ENCODE measurements at places on chromosomes 13 and 19.

DNA sequence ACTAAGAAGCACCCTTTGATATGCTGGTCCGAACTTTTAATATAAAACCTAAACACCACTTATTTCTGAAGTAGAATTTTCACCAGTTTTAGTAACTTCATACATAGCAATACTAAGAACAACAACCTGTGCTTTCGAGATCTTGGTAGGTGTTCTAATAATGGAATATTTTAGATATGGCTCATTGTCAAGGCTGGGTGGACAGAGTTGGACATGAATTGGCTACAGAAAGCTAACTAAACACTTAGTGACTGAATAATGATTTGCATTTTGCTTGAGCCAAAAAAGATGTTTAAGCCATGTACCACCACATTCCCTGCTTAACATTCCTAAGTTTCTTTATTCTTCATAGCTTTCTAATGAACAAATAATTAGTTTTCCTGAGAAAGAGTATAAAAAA, 344.3 kb upstream of the SGCG start:
- no peak for DNase-seq

DNA sequence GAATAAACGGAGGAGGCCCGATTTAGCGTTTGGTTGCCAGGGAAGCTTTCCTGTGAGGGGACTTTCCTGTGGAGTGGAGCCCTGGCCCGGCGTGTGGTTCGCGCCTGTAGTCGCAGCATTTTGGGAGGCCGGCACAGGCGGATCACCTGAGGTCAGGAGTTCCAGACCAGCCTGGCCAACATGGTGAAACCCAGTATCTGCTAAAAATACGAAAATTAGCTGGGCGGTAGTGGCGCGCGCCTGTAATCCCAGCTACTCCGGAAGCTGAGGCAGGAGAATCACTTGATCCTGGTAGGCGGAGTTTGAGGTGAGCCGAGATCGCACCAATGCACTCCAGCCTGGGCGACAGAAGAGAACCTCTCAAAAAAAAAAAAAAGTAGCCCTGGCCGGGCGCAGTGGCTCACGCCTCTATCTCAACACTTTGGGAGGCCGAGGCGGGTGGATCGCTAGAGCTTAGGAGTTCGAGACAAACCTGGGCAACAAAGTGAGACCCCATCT, 6.9 kb downstream of the KANK3 start:
- DNase-seq: peak; percentile 35

DNA sequence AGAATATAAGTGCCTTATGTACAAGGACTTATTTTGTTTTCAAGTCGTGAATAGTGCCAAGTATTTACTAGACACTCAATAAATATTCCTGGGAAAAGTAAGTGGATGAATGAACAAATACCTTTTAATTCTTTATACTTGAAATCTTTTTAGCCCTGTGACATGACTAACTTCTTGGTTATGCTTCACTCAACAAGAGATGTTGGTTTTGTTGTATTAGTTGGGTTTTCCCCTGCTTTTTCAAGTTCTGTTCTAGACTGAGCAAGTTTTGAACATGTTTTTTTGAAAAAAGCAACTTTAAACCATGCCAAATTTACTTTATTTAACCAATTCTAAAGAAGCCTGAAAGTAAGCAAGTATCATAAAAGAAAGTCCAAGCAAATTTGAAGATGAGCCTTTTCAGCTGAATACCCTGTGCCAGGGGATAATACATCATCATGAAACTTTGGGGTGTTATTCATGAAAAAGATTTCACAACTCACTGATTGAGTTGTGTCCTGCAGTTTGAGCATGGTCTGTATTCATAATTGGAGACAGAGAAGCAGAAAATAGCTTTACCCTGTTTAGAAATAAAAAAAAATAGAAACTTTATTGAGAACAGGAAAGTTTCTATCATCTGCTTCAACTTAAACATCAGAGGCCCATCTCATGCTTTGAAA, 11.1 kb downstream of the LMO7 start:
- DNase-seq: no peak

- no peak for DNase-seq
These were observed 1.1 kb upstream of the TMTC4 start for GRCh38 chr13:100675661-100676129.

- no peak for DNase-seq
These were observed 12.8 kb upstream of the RASA3 start for GRCh38 chr13:114145256-114145655.

DNA sequence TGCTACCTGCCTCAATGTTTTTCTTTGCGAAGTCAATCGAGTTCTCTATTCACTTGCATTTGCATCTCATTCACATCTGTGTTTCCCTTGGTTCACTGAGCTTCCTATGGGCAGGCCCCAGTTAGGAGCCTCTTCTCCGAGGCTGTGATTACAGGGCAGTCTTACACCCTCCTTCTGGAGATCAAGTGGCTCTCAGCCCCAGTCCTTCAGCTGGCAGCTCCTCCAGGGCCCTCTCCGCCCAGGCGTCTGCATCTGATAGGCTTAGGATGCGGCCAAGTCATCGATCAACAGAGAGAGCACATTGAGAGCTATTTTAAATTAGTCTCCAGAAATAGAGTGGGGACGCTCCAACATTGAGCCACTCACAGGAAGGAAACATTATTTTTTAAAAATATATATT, 44.2 kb downstream of the MBNL2 start:
- no peak for DNase-seq

DNA sequence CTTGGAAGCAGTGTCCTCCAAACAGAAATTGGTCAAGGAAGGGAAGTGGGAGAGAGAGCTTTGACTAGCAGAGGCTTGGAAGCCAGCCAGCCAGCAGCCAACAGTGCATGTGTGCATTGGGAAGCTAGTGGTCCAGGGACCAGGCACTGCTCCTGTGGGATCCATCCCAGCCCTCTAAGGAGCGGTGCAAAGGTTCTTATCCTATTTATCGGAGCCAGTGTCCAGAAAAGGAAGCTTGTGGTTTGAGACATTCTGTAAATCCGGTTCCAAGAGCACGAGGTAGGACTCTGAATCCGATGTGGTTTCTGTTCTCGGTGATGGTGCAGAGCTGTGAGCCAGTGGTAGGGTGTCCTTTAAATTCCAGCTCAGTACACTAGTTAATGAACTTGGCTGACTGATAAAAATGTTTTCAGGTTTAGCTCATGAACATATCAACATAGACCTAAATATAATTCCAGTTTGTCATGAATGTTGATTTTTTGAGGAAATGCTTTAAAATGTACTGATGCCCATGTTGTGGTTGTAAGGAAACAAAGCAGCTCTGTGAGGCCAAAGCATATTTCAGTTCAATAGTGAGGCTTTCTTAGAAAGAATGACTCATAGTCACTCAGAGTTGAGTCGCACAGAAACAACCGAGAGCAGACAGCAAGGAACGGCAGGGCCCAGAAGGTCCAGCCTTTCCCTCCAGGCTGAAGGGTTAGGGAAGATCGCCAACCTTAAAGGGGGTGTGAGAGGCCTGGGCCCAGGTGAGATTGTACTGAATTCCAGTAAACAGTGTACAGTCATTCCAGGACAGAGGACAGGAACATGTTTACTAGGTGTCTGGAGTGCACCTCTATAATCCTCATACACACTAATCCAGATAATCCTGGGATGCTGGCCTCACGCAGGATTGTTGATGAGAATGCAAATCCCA, 21.5 kb upstream of the GARRE1 start:
- DNase-seq: peak; percentile 57

DNA sequence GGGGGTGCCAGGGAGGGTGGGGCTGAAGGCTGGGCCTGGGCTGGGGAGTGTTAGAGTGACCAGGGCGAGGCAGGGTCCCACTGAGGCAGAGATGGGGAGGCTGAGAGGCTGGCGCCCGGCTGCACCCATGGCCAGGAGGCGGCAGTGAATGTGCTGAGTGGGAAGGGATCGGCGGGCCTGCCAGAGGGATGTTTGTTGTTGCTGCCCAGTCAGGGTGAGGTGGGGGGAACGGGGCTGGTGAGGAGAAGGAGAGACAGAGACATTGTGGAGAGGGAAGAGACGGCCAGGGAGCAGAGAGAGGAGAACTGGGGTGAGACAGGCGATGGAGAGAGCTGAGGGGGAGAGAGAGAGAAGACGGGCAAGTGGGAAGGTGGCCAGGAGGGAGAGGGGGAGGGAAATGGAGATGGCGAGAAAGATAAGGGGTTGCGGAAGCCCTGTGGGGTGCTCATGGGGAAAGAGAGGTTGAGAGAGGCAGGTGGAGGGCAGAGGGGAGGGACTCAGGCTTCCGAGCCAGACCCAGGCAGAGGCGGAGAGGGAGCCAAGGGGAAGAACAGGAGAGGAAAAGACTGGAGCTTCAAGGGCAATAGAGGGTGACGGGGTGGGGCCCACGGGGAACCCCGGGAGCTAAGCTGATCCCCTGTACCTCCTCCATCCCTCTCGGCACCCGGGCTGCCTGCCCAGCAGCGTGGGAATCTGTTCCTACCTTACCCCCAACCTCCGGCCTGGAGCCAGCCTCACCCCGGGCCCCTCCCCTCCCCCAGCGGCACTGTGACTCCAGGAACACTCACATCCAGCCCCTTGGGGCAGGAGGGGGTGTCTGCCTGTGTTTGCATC, 690 bp upstream of the B3GNT8 start:
- no peak for DNase-seq

DNA sequence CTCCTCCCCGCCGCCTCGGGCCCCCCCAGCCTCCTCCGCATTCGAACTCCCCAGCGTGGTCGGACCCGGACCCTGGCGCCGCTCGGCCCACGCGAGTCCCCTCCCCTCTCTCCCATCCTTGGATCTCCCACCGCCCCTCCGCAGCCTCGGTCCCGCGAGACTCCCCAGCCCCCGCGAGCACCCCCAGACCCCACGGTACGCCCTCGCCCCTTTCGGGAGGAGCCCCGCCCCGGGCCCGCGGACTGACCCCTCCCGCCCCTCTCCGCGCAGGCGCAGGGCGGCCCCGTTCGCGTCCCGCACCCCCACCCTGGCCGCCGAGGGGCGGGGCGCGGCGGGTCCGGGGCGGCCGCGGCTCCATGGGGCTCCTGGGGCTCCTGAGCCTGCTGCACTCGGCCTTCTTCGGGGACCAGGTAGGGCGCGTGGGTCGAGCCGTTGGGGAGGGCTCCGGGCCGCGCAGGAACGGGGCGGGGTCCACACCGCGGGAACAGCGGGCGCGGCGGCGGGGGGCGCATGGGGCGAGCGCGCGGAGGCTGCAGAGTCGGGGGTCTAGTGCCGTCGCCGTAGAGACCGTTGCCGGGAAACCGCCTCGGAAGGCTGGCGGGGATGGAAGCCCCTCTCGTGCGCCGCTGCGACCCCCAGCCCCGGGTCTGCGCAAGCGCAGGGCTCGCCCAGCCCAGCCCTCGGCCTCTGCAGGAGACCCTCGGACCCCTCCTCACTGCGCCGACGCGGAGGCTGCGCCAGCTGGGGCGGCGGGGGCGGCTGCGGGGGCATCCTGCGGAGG, 3.8 kb upstream of the APC2 start:
- peak; percentile 29 for DNase-seq

Data from NCI-H226 (cell line).